ENCODE measurements at places on chromosomes 6 and 20.

- no peak for DNase-seq
Observed at GRCh38 chr20:64254571-64255360, 782 bp upstream of the PCMTD2 start.

- DNase-seq: no peak
Observed at GRCh38 chr6:106751501-106752252, 122.3 kb downstream of the QRSL1 start.

DNA sequence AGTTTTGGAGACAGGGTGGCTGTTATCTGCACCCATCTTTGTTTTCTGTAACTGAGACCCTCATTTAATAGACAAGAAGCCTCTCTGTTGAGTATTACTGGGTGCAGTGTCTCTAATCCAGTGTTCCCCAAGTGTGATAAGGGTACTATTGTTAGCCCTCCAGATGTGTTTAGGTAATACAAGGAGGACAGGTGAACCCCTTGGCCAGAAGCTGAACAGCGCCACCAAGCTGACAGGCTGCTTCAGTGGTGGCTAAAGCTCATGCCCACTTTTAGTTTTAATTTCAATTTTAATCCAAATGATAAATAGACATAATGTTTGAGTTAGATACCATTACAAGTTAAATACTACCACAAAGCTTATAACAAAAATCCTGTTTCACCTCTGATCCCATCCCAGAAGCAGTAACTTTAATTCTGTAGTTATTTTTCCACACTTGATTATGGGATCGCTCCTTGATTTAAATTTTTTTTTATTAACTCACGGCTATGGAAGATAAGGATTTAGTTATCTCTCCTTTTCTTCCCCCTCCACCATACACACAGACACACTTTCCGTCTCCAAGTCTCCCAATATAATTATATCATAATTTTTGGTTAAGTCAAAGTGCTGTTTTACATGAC, 8.4 kb upstream of the STK35 start:
- no peak for DNase-seq

GRCh38 chr20:53126185-53126584, 154.0 kb downstream of the TSHZ2 start:
- no peak for DNase-seq

- no peak for DNase-seq
Observed at GRCh38 chr6:3746119-3746691, 5.3 kb downstream of the PXDC1 start.

- no peak for DNase-seq
Observed at GRCh38 chr6:44636561-44637248, 249.2 kb downstream of the CDC5L start.

DNA sequence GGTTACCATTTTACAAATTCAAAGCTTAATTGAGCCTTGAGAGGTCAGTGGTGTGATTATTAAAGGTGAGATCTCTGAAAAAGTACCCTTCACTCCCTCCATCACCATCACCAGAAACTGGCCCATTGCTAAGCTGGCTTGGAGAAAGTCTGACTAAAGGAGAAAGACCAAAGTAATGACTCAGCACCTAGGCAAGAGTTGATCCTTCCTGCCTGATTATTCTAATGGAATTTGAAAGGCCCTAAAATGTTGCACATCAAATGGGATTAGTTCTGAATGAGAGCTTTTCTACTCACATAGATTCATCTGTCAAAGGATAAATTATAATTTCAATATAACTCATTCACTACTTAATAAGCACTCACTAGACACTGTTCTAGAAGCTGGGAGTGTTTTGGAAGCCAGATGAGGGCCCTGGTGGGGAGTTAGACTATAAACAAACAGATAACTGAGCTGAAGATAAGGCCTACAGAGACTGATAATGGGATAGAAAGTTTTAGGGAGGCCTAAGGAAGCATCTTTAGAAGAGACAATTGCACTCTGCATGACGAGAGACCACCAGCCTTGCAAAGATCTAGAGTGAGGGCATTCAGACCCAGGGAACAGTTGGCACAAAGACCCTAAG, 366.7 kb downstream of the SYNE1 start:
- DNase-seq: no peak

DNA sequence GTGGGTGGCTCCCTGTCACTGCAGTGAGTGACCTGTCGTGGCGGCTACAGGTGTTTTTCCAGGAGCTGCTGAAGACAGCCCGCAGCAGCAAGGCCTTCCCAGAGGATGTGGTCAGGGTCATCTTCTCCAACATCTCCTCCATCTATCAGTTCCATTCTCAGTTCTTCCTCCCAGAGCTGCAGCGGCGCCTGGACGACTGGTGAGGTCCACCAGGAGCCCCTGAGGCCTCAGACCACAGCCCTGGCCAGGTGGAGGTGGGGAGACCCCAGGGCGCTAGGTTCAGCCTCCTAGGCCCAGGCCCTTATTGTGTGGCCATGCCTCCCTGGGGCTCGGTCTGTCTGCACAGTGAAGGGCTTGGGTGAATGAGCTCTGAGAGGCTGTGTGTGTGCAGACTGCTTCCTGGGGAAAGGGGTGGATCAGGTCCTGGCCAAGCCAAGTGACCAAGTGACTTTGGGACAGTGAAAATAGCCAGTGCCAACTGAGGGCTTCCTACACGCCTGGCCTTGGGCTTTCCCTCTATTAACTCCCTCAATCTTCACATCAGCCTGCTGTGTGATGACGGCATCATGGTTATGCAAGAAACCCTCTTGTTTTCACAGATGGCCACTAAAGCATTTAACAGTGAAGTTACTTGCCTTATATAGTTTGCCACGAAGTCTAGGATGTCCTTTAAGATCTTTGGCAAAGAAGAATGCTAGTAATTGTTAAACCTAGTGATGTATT, 6.4 kb downstream of the FGD2 start:
- DNase-seq: no peak

GRCh38 chr6:141117874-141118273, 1014.9 kb upstream of the GJE1 start:
- DNase-seq: no peak

DNA sequence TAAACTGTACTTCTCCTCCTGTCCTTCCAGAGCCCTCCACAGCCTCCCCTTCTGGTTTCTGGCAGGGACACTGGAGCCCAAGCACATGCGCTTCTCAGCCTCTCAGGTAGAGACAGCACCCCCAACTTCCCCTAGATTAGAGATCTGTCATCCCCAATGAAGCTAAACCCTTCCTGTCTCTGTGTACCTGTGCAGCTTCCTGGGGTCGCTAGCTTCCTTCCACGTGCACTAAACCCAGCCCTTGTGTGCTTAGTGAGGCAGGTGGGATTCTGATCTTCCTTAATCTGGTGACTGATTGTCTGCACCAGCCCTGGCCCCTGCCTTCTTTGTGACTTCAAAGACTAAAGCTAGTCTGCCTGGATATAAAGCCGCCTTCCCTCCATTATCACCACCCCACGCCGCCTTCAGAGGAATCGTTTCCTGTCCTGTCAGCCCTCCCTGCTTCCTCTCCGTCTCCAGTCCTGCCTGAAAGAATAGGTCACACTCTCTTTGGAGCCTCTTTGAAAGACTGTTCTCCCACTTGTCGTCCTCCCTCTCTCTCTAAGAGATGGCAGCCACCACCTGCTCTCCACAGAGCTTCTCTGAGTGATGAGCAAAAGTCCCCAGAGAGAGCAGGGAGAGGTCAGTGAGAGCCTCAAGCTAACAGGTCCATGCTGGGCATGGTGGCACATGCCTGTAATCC, 27.5 kb downstream of the CAPN11 start:
- DNase-seq: no peak

DNA sequence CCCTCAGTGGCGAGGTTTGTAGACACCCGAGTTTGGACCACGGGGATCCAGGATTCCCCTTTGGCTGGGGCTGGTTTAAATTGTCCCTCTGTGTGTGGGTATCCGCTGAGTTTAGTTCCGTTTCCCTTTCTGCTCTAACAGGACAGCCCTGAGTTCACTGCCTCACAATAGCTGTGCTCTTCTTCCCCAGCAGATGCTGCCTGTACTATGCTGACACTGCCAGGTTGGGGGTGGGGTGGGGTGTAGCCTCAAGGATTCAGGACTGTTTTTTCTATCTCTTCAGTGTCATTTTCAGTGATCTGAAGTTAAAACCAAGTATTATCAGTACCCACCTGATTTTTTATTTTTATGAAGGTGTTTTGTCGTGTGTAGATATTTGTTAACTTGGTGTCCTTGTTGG, 655.0 kb downstream of the COL12A1 start:
- DNase-seq: no peak

GRCh38 chr6:46291275-46291633, 120.5 kb upstream of the ENPP5 start:
- DNase-seq: no peak

DNA sequence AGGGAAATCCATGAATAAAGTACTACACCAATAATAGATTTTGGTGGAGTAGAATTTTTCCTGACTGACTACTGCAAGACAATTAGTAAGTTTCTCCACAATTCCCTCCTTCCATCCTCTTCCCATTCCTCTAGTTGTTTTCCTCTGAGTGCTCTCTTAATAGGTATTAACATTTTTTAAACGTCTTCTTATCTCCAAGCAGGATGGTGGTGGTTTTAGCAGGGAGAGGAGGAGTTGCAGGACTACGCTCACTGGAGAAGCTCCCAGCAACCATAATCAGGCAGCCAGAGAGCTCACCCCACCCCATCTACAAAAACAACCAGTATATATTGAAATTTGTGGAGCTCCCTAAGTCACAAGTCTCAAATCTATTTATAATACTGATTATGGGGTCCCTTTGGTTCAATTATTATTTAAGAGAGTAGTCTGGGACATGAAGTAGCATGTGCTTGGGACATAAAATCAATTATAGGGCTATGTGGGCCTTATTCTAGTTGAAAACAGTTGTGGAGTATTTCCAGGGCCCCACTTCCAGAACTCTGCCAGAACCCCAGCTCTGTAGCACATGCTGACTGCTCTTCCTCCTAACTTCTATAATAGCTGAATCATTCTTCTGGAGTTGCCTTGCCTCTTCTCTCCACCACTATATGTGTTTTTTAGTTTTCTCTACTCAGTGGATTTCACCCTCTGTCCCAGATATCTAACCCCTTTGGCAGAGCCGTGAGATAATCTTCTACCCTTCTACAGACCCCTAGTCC, 49.8 kb downstream of the MYB start:
- no peak for DNase-seq

DNA sequence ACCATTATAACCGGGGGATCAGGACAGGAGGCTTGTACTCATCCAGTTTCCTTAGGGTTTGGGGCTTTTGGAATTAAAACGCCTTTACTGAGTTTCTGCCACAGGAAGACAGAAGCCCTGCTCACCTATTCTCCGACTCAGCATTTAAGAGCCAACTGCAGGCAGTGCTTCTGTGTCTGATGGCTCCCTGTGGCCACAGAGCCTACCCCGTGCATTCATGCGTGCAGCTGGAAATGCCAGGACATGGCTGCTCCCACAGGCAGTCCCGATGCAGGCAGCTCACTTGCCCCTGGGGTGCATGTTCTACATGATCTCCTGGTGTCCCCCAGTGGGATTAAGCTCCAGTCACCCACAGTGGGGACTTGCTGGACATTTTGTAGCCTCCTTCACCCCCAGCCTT, 22.2 kb downstream of the ZNF831 start:
- DNase-seq: no peak

DNA sequence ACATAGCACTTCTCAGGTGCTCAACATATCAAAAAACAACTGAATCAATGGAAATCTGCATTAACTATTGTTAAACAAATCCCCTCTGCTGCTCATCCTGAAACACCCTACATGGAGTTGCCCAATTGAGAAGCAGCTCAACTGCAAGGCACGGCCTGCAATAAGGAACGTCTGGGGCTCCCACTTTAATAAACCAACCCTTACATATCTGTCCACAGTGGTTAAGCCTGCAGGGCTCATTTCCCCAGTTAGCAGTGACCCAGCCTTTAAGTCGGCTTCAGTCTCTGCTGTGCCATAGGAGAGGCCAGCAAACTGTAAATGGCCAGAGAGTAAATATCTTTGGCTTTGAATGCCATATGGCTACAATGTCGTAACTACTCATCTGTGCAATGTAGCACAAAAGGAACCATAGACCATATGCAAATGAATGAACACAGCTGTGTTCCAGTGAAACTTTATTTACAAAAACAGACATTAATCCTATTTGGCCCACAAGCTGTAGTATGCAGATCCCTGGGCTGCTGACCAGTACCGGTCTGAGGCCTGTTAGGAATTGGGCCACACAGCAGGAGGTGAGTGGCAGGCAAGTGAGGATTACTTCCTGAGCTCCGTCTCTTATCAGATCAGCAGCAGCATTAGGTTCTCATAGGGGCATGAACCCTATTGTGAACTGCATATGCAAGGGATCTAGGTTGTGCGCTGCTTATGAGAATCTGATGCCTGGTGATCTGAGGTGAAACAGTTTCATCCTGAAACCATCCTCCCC, 522.7 kb upstream of the CDH4 start:
- no peak for DNase-seq

DNA sequence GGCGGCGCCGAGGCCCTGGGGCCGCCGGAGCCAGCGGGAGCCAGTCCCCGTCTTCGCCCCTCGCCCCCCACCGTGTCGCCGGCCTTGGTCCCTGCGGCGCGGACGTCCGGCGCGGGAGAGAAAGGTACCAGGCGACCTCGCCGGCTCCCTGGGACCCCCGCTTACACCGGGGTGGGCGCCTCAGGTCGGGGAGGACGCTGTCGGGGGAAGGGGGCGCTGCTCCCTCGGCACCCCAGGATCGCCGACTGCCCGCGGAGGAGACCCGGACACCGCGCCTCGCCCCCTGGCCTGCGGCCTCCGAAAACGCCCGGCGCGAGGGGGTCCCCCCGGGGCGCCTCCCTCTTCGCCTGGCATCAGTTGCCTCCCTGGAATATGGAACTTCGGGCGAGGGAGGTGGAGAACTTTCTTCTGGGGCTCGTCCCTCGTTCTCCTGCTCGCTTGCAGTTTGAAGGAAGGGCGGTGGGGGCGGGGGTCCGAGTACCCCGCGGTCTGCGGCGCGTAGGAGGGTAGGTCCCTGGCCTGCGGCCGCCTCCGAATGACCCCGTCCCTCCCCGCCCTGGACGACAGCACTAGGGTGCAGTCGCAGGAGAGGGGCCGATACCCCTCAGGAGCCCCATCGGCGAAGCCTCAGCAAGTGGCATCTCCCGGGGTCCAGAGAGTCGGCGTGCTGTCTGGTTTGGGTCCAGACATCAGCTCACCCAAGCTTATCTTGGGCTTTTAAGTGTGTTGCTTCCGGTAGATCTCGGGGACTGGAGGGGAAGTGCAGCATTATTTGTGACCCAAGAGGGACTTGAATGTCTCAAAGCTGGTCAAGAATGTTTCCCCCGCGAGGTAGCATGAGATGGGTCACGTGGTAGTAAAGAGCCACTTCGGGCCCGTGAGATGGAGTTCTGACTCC, 549 bp downstream of the ANKRD6 start:
- DNase-seq: peak; percentile 23

Data from tibial nerve (tissue), 4 donors.